Left lung (tissue), 14 donors: ENCODE measurements at places on chromosomes 16 and 17.

- no peak for DNase-seq
- no peaks in the 10 kb centered on the region for H3K36me3 ChIP-seq
- H3K27ac ChIP-seq = no peak overlapping the region
- no peak overlapping the region for H3K4me3 ChIP-seq
These were observed 287.4 kb downstream of the SLC39A11 start for GRCh38 chr17:72804949-72805707.

DNA sequence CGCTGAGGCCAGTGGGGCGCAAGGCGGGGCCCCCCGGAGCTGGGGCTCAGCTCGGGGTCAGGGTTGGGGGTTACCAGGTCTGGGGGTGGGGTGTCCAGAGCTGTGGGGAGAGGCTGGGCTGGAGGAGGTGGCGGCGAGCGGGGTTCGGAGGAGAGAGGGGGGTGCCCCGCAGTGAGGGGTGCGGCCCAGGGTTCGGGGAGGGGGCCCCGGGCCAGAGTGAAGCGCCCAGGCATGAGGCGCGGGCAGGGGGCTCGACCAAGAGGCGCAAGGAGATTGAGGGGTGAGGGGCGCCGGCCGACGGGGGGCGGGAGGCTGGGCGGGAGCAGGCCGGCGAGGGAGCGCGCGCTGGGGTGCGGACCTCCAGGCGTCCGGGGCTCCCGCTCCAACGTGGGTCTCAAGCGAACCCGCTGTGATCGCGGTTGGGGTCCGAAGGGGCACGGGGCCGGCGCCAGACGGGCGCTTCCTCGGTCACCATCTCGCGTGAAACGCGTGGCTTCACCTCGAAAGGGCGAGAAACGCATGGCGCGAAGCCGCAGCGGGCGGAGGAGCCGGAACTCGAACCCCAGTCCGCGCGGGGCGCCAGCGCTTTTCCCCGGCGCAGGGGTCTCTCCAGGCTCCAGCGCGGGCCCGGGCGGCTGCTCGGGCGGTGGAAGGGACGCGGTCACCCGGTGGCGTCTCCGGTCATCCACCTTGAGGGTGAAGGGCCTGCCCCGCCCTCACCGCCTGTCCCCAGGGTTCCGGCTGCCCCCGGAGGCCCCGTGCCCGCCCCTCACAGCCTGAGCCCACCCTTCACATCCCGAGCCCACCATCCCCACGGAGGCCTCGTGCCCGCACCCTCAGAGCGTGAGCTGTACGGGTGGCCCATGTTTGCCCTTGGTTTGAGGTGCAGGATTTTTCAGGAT is 846 bp downstream of the CPNE7 start:
- no peak overlapping the region for H3K27ac ChIP-seq
- DNase-seq = no peak
- H3K4me3 ChIP-seq = no peak overlapping the region
- H3K27me3 ChIP-seq = peaks cover 62% of the 10 kb centered on the region
- H3K36me3 ChIP-seq = no peaks in the 10 kb centered on the region

DNA sequence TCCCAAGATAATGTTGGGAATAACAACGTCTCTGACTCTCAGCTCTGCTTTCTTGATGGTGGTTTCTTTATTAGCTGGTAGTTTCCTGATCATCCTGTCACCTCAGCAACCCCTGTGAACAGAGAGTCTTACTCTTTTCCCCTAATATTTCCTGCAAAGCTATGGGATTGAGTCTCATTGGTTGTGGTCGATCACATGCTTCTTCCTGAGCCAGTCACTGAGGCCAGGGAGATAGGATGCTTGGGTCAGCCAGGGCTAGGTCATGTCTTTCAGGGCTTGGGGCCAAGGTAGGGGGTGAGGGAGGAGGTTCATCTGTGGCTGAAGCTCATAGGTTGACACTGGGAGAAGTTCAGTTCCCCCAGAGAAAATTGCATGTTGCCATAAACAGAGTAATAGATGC is 114.3 kb downstream of the ABCC1 start:
- no peak for DNase-seq
- peaks cover 80% of the 10 kb centered on the region for H3K36me3 ChIP-seq
- H3K4me3 ChIP-seq = no peak overlapping the region
- H3K27me3 ChIP-seq = no peaks in the 10 kb centered on the region
- H3K4me1 ChIP-seq = peaks cover 21% of the 10 kb centered on the region
- no peak overlapping the region for H3K27ac ChIP-seq

DNA sequence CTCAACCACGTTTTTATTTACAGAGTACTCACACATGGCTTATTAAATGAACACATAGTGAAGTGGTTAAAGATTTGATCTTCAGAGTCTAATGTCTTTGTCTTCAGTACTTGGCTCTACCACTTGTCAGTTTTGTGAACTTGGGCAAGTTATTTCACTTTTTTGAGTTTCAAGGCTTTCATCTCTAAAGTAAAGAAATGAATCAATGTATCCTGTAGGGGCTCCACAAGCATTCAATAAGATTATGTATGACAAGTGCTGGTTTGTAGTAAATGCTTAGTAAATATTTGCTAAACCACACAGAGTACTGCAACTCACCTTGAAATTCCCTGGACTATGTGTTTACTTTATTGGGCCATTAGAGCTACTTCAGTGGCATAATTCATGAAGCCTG is 446.0 kb upstream of the GOT2 start:
- H3K27ac ChIP-seq = no peak overlapping the region
- no peak overlapping the region for H3K4me3 ChIP-seq
- no peaks in the 10 kb centered on the region for H3K27me3 ChIP-seq
- H3K4me1 ChIP-seq = no peaks in the 10 kb centered on the region

GRCh38 chr17:28346199-28346580 is 10.6 kb downstream of the TNFAIP1 start:
- no peak for DNase-seq
- no peaks in the 10 kb centered on the region for H3K4me1 ChIP-seq
- H3K27ac ChIP-seq = no peak overlapping the region
- no peak overlapping the region for H3K4me3 ChIP-seq
- H3K36me3 ChIP-seq = peaks cover 100% of the 10 kb centered on the region
- no peaks in the 10 kb centered on the region for H3K27me3 ChIP-seq
